ENCODE measurements at places on chromosomes 16 and 17.

DNA sequence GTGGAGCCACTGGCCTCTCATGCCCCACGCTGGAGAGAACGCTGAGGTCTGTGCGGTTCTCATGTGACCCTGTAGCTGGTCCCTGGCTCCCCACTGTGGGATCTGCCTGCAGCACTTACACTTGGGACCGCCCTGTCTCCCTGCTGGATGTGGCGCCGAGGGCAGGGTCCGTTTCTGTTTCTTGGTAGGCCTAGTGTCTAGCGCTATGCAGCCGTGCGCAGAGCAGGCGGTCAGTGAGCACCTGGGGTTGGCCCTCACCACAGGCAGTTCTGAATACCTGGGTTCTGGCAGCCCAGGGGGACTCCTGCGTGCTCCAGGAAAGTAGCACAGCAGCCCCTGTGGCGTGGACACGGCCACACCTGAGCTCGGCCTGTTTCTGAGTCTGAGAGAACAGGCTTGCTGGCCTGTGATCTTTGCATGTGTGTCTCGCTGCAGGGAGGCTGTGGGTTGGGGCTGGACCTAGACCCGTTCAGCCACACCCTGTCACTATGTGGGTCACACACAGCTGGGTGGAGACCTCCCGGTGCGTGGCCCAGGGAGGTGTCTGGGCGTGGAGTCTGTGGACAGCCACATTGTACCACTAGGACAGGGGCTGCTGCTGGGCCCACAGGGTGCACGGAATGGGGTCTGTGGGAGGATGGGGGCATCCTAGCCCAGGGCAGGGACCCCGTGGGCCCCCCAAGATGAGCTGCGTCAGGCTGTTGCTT is 2.8 kb downstream of the CAPN15 start:
- no peak for DNase-seq

DNA sequence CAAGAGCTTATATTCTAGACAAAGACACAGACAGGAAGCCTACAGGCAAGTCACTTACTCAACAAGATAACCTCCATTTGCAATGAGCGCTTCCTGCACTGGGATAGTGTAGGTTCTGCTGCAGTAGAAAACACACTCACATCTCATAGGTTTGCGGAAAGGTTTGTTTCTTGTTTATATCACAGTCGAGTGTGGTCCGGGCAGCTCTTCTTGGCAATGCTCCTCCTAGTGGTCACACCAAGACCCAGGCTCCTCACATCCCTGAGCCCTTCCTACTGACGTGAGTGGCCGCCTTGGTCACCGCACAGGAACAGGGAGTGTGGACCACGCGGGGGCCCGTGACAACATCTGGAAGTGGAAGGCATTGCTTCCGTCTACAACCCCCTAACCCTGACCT is 48.0 kb upstream of the RBFOX3 start:
- peak; percentile 37 for DNase-seq

DNA sequence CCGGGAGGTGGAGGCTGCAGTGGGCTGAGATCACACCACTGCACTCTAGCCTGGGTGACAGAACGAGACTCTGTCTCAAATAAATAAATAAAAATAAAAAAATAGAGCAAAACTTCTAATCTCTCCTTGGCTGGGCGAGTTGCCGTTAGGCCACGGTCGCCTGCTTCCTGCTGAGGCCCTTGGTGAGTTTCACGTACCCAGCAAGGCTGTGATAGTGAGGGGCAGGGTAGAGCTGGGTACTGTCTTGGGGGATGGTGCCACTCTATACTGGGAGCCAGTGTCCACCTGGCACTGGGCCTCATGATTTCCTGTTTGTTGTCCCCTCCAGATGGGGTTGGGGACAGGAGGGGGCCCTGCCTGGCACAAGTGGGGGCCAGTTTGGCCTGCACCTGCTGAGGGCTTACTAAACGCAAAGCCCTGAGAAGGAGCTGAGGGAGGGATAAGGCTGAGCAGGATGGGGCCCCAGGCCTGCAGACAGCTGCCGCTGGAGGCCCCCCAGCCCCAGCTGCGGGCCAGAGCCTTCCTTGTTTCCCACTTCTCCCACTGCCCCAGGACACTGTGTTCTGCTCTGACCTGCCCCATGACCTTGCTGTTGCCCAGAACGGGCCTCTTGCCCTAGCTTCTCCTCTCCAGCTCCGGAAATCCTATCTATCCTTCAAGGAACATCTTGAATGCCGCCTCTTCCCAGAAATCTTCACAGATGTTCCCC is 25.4 kb downstream of the GJD3 start:
- DNase-seq: no peak

- peak; percentile 75 for DNase-seq
These were observed 14.3 kb upstream of the NUBP1 start for GRCh38 chr16:10729104-10730048.

GRCh38 chr17:3697103-3697476 is 1.1 kb upstream of the P2RX5 start:
- DNase-seq: no peak

Measured in NCI-H460 (cell line).